ENCODE measurements at places on chromosomes 1 and 21.

DNA sequence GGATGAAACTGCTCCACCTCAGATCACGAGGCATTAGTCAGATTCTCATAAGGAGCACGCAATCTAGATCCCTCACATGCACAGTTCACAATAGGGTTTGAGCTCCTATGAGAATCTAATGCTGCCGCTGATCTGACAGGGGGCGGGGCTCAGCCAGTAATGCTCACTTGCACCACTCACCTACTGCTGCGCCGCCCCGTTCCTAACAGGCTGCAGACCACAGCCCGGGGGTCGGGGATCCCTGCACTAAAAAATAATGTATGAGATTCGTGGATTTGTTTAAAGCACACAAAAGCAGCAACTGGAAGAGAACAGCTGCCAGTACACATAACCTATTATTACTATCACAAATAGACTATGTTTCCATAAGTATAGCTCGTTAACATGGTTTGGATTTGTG, 72.9 kb downstream of the HLCS start:
- no peak for DNase-seq

- no peak for DNase-seq
Observed at GRCh38 chr1:10033359-10033845, 644 bp downstream of the UBE4B start.

DNA sequence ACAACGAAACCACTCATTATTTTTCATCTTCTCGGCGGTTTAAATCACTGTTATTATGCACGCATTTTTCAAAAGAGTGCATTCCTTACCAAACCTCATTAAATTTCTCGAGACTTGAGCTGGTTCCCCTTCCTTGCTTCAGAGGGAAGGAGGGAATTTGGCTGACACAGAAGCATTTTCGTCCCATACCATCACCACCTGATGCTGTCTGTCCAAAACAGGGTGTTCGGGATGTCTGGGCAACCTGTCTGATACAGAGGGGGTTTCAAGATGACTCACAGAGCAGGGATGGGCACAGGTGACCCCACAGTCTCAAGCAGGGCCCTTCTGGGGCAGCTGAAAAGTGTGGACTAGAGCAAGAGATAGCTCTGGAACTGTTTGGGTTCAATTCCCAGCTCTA, 12.3 kb upstream of the RCC2 start:
- no peak for DNase-seq

GRCh38 chr1:12617901-12618660, at the start of gene DHRS3:
Gene DHRS3 (minus strand): TSS chr1:12618210. CDS start chr1:12617348, 862 bp downstream.
- peak; percentile 52 for DNase-seq

DNA sequence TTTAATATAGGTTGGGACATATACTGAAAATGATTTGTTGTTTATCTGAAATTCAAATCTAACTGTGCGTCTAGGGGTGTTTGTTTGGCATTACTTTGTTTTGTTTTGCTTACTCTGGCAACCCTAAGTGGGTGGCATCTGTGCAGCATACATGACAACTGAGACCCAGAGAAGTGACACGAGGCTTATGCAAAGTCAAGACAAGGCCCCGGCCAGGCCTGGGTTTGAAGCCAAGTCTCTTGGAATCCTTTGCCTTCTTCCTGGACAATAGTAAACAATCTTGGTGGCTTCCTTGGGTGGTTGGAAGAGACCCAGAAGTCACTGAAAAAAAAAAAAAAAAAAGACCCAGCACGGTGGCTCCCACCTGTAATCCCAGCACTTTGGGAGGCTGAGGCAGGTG, 197.6 kb upstream of the TMEM51 start:
- DNase-seq: no peak

DNA sequence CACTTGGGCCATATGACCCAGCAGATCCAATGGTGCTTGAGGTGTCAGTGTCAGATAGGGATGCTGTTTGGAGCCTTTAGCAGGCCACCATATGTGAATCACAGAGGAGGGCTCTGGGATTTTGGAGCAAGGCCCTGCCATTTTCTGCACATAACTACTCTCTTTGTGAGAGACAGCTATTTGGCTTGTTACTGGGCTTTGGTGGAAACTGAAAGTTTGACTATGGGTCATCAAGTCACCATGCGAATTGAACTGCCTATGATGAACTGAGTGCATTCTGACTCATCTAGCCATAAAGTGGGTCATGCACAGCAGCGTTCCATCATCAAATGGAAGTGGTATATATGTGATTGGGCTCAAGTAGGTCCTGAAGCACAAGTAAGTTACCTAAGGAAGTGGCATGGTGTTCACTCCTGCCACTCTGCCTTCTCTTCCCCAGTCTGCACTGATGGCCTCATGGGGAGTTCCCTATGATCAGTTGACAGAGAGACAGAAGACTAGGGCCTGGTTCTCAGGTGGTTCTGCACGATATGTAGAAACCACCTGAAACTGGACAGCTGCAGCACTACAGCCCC, 447.3 kb downstream of the AGBL4 start:
- no peak for DNase-seq

DNA sequence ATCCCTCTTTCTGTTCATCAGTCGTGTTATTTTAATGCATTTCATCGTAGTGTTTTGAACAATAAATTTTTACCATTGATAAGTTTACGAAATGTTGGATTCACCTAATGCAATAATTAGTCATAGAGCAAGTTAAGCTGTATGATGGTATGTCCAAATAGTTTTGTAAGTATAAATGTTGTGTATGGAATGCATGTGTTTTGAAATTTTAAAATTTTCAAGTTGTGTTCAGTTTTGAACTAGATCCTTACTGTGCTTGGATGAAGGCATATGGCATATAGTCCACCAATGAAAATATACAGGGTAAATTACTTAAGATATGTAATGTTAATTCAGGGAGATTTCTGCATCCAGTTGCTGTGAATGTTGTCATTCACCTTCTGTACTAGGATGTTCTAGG, 2.3 kb downstream of the ZMYM4 start:
- DNase-seq: no peak

DNA sequence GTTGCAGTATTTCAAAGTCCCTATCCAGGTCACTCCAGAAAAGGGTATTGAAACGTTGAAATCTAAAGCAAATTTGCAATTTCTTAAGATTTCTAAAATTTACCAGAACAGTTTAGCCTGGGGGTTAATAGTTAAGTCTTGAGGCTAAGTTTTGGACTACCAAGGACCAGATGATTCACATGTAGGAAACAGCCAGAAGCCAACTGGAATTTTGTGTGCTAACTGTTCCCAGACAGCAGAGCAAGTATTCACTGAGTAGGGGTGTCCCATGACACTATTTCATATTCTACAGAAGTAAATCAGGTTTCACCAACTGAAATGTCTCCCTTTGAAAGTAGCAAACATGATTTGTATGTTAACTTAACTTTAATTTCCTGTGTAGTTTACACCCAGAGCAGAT, 11.5 kb upstream of the C1orf105 start:
- no peak for DNase-seq

DNA sequence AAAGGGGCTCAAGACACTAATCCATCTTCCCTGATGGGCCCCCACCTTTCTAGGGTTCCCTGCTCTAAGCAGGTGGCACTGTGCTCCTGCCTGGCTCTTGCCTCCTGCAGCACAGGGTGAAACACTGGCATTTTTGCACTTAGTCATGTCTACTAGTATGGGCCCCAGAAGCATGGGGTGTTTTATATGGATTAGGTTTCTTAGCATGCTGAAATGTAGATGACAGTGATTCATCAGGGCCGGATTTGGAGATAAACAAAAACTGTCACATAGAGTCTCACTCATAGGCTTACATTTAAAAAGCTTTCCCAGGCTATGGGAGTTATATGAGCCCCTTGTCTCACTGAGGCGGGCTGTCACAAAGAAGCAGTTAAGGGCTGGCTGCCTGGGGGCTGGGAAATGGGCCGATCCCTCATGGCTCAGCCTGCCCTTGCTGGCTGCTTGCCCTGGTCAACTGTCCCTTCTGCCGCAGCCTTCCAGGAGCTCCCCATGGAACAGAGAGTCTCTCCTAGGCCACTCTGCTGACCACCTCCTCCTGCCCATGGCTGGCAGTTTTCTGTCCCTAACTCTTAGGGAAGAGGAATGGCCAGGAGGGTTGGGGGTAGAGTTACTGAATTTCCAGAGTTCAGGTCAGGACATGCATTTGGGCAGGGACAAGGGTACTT, 6.5 kb downstream of the GALNT2 start:
- DNase-seq: no peak

- no peak for DNase-seq
Observed at GRCh38 chr1:234780531-234781162, 170.7 kb upstream of the IRF2BP2 start.

DNA sequence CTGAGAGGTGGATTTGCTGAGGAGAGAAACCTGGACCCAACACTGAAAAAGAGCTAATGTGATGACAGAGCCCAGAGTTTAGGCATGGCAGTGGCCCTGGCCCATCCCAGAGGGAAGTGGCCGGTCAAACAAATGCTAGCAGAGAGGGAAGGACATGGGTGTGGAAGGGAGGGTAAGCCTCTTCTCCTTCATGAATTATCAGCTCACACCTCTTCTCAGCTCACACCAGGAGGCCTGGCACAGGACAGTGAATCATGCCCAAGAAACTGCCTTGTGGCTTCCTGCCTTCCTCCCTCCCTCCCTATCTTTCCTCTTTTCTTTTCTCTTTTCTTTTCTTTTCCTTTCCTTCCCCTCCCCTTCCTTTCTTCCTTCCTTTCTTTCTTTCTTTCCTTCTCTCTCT, 1.3 kb upstream of the SPRR3 start:
- no peak for DNase-seq

DNA sequence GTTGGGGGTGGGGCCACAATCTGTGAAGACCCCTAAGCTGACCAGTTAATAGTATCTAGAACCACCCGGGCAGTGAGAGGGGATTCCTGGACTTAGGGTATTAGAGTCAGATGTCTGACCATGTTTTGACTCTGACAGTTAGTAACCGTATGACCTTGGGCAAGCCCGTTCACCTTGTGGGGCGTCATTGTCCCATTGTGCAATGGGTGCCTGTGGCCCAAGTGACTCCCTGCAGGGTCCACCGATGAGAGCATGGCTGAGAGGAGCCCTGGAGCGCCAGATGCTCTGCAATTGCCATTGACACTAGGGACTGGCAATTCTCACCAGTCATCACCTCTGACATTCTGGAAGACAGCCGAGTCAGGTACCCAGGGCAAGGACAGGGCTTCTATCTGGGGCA, 225.9 kb upstream of the CSF3R start:
- DNase-seq: no peak

DNA sequence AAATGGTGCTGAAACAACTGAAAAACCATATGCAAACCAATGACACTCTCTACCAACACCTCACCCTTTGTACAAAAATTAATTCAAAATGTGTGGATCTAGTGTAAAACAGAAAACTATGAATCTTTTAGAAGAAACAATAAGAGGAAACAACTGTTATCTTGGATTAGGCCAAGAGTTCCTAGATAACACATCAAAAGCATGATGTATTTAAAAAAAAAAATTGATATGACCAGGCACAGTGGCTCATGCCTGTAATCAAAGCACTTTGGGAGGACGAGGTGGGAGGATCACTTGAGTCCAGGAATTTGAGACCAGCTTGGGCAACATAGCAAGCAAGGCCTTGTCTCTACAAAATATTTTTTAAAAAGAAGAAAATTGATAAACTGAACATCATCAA, 79.0 kb downstream of the EIF4G3 start:
- DNase-seq: no peak

DNA sequence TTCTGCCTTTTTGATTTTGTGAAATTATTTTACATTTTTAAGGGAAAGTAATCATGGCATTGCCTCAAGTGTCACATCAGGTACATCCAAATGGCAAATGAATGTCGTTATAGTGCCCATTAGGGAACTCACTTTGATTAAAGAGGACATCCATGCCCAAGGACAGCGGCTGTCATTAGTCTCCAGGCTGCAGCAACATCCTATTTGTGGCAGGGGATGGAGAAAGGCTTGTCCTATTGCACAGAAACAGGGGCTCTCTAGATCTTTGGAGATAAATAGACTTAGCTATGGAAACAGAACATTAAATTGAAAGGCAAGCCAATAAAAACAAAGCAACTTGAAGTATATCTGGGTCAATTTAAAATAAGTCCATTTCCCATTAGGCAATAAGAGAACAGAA, 439.3 kb downstream of the NEGR1 start:
- DNase-seq: no peak

DNA sequence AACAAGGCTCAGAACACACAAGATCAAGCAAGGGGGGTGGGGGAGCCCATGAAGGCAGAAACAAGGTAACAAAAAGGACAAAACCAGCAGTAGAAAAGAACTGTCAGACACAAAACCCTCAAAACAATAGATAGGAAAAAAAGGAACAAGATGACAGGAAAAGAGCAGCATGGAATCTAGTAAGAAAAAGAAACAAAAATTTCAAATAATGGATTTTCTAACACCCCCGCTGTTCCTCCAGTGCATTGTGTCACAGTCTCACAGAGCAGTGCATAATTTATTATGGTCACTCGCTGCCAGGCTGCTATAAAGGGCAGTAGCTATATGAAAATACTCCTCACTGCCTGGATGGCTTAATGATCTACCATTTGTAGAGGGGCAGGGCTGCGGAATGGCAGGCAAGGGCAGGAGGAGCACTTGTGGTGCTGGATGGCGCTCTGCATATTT, 567.9 kb downstream of the DPYD start:
- no peak for DNase-seq

DNA sequence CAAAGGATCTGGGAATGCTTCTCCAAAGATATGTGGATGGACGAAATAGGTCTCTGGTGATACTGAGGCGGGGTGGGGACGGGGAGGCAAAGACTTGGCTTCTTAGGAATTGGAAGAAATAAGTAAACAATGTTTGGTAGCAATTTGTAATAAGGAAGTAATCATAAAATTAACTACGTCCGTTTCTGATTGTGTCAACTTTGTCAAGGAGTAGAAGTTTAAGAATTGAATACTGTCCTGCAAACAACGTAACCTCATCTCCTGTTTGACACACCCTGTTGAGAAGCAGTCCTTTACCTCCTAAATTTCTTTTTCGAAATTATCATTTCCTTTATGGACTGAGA, 471 bp downstream of the POLR3C start:
- no peak for DNase-seq

DNA sequence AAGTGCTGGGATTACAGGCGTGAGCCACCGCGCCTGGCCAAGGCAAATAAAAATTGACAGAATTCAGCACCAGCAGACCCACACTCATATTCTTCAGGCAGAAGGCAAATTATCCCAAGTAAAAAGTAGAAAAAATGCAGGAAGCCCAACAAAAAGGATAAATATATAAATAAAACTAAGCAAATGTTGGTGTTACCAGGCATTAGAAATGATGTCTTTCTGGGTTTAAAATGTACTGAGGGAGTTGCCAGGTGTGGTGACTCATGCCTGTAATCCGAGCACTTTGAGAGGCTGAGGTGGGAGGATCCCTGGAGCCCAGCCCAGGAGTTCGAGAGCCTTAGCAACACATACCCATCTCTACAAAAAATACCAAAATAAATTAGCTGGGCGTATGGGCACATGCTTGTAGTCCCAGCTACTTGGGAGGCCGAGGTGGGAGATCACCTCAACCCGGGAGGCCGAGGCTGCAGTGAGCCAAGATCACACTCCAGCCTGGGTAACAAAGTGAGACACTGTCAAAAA, 6.3 kb downstream of the INTS11 start:
- no peak for DNase-seq

Data from effector CD4-positive, alpha-beta T cell (primary cell).